ENCODE measurements at places on chromosomes 5 and 9.

DNA sequence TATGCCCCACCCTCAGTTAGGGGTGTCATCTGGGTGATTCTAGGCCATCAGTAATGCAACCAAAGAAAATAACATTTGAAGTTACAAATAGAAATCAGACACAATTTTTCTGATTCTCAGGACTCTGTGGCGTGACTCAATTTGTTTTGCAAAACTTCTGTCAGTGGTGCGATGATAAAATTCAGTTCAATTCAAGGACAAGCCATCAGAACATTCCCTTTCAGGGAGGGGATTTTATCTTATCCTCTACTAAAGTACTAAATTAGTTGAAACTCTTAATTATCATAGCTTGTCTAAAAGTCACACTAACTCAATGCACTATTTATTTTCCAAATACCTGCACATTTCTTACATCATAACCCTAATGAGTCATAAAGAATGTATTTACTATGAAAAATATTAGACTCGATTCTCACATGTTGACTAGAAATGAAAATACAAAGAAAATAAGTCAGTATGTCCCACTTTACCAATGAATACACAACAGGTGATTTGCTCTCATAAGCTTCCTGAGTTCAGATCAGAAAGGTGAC, 28.2 kb downstream of the HTR4 start:
- DNase-seq, result no peak

- DNase-seq, result no peak
Observed at GRCh38 chr5:54653956-54654614, 136.5 kb downstream of the SNX18 start.

GRCh38 chr5:74257645-74258313, 382.7 kb downstream of the ENC1 start:
- no peak for DNase-seq

- no peak for DNase-seq
Observed at GRCh38 chr5:157559301-157559700, 16.3 kb downstream of the ADAM19 start.

DNA sequence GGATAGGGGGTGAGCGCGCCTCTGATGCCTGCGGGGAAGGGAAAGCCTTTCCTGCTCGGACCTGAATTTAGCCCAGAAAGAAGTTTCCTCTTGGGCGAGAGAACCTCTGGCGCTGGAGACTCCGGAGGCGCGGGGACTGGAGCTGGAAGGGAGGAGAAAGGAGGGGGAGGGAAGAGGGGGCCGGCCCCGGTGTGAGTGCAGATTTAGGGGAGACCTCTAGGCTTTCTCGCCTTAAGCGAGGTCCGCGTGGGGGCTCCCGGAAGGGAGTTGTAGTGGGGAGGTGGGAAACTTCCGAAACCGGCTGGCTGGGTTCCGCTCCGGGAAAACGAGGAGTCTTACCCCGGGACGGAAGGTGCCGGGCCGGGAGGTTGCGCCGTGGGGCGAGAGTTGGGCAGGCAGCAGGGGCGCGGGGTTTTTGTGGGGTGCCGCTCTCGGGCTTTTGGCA, 1.3 kb downstream of the PCSK5 start:
- no peak for DNase-seq

DNA sequence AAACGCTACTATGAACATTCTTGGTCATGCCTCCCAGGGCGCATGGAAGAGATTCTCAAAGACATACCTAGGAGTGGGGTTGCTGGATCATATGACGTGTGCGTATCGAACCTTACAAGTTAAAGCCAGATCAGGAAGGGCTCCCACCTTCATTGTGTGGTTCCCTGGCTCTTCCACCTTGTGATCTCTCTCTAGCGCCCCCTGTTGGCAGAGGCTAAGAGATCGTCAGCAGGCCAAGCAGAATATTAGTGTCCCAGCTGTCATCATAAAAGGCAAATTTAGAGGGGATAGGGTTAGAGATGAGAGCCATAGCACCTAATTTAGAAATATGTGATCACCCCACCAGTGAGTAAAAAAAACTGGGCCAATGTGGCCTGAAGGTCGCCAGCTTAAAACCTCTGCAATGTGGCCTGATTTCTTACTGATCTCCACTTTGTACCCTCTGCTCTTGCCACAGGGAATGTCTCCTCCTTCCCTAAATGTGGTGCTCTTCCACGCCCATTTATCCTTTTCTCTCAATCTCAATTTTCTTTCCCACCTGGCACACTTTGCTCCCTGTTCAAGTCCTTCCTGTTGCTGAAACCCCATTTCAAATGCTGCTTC, 91.7 kb upstream of the SHB start:
- peak; percentile 31 for DNase-seq

DNA sequence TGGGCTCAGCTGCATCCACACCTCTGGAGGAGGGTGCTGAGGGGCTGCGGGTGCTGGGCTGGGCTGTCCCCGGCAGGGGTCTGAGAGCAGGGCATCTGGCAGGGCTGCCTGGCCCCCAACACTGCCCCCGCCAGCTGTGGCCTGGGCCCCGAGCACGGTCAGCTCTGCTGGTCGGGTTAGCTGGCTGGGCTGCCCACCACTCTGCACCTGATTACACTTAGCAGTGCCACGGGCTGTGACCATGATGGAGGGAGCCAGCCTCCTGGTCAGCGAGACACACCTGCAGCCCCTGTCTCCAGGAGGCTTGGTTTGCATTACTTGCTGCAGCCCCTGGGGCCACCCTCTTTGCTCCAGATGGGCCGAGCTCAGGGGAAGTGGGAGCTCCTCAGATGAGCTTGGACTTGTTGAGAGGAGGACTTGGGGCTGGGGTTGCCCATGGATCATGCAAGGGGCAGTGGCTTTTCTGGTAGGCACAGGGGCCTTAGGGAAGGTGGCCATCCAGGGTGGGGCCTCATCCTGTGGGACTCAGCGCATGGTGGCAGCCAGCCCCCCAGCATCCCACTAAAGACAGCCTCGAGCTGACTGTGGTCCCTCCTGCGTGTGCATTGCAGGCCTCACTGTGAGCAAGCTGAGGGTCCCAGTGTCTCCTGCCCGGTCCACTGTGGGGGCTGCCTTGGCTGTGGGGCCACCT, 132.0 kb upstream of the FAM120A start:
- no peak for DNase-seq

DNA sequence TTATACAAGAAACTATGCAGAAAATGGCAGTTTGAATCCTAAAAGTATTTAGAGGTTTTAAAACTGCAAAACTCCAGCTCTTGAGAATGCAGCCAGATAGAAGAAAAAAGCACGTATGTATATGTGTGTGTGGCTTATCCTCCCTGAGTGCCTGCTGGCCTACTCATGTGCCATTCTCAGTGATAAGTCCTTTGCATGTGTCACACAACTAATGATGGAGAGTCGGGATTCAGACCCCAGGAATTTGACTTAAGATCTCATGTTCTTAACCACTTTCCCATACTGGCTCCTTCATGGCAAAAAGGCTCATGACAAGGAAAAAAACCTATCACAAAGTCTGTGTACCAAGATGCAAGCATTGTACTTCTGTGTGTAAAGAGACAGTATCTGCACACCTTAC, 26.6 kb downstream of the SMARCA2 start:
- no peak for DNase-seq

- DNase-seq, result no peak
Observed at GRCh38 chr5:31706186-31706585, 67.3 kb downstream of the PDZD2 start.

DNA sequence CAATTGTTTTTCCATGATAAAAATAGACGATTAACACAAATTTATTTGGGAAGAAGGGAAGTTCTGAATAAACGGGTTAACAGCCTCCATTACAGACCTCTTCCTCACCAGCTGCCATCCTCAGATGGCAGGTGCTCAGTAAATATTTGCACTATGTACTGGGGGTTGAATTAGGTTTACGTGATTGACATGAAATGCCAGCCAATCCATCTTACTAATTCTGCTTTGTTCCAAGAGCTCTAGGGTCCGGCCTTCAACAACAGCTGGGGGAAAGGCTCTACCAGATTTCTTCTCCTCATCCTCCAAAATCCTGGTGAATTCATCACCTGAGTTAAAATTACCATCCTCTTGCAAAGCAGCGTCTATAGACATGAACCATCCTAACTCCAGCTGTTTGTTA, 104.6 kb downstream of the MTX3 start:
- no peak for DNase-seq

- no peak for DNase-seq
Observed at GRCh38 chr5:16642867-16643266, 26.1 kb upstream of the RETREG1 start.

DNA sequence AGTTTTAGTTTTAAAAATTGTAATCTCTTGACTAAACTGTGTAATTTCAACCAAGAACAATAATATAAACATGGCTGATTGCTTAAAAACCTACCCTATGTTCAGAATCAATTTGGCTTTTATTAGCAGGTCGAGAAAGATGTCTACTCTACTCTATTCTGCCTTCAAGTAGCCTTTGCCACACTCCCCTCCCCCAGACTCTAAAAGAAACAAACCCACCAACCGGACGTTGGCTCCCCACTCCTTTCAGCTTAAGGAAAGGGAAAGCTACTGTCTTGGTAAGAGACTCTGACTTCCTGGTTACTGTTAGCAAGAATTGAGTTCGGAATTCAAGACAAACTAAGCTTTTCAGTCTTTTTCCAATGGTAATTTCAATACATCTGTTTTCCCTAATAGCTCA, 46.7 kb downstream of the TNFAIP8 start:
- DNase-seq, result no peak

GRCh38 chr5:115947260-115947659, 15.0 kb upstream of the LVRN start:
- DNase-seq, result no peak

DNA sequence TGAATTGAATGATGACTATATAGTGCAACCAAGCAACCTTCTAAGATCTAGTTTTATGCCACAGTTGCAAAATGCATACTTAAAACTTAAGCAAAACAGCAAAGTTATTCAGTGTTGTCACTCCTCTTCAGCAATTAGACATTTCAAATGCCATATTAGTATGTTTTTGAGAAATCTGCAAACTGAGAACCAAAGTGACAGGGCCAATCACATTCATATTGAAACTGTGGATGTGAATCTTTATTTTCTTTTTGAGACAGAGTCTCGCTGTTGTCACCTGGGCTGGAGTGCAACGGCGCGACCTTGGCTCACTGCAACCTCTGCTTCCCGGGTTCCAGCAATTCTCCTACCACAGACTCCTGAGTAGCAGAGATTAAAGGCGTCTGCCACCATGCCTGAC, 249.2 kb upstream of the EFNA5 start:
- no peak for DNase-seq

DNA sequence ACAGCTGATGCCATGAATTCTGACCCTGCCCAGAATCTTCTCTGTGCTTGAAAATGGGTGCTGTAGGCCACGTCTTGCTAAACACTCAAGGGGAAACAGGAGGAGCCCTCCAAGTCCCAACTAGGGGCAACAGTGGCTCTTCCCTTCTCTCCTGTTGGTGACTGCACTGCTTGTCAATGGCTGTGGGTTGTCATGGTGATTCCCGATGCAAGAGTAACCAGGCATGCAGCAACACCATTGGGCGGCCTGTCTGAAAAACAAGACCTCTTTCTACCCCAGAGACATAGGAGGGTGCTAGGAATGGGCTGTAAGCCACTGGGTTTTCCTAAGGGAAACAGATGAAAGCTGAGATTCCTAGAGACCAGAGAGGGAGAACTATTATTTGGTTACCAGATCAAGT, 201.7 kb upstream of the PANK3 start:
- DNase-seq, result no peak

DNA sequence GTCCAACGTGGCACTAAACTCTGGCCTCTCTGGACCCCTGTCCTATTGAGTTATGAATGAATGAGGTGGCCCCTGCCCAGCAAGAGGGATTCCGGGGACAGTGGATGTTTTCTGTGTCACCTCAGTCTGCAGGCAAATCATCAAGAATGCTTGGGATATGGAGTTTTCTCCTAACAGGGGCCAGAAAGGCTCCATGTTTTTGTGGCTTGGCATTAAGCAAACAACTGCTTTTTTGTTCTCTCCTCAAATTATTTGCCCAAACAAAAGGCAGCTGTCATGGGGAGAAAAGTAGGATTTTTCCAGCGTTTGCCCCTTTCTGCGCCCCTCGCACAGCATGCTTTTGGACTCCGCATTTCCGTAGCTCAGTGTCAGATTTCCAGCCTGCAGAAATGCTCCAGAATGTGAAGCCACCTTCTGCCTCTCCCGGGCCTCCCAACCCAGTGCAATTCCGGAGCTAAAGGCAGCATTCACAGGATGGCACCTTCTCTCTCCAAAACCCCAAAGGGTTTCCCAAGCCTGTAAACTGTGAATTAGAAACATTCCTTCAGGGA, 553.3 kb downstream of the CCDC171 start:
- no peak for DNase-seq

GRCh38 chr5:65970481-65971367, 44.3 kb downstream of the ERBIN start:
- DNase-seq, result no peak

DNA sequence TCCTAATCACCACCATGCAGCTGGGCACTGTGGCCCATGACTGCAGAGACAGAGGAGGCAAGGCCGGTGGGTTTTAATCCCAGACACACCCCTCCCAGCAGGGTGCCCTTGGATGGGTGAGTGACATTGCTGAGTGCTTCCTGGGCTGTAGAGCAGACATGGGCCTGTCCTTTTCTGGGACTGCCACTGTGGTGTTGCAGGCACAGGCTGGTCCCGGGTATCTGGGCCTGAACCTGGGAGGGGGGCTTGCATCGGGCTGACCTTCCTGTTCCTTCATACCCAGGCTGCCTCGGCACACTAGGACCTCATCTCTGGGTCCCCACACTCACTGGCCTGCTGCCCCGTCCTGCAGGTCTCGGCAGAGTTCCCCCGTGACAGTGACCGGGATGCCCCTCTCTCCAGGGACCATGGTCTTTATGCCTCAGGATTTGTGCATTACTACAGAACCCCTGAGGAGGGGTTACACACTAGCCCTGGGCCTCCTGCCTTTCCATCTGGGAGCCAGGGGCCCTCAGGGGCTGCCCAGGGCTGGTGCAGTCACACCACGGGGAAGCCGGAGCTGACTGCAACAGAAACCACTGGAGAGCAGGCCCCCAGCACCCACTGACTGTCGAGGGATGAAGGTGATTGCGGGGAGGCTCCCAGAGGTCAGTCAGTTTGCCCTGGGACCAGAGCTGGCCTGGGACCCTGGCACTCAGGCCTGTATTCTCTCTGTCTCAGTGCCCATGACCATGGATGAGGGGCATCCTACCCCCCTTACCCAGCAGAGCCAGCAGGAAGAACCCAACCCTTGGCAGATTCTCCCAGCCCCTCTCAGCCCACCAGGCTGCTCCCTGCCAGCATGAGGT, 8.9 kb upstream of the SLC25A48 start:
- no peak for DNase-seq

Data from stimulated activated CD4-positive, alpha-beta T cell treated with anti-CD3 and anti-CD28 coated beads, Interleukin-2, amount 100 ng/mL, for 4 hours (primary cell).